ENCODE measurements at places on chromosomes 1 and 21.
A peak's percentile ranks its signal among the peaks of the same experiment; 100 is the strongest.

- DNase-seq: no peak
Measured at GRCh38 chr1:95504321-95504720, 270.3 kb downstream of the RWDD3 start.

GRCh38 chr1:32774950-32775634 lies 42.1 kb downstream of the YARS1 start:
- no peak for DNase-seq

DNA sequence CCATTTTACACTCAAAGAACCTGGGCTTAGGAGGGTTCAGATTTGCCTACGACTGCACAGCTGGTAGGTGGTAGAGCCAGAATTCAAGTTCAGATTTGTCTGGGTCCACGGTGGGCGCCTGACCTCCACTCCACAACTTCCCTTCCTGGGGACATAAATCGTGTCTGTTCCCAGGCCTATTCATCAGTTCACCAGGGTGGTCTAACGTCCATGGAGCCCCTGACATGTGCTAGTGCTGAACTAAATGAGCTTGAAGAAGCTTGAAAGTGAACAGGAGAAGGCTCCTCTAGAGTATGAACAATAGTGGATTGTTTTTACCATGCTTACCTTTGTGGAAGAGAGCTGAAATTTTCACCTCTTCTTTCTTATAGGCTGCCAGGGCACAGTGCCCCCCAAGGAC lies 32.5 kb upstream of the KIF1B start:
- DNase-seq: no peak

- peak; percentile 47 for DNase-seq
Measured at GRCh38 chr1:108747171-108747850, 837 bp downstream of the STXBP3 start.

DNA sequence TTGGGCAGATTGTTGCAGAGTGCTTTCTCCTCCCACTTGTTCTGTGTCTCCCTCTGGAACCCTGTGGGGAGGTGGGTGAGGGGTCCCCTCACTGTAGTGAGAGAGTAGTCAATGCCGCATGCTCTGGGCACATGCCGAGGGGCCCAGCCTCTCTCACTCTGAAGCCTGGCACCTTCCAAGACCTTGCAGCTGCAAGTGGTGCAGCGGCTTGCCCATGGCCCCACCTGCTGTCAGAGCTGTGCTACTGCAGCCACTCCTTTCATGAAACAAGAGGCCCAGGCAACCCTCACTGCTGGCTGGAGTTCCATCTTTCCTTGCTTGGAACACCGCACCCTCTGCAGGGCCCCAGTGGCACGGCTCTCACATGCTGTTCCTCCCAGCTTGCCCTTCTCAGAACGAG lies 58.4 kb upstream of the COL6A1 start:
- DNase-seq: peak; percentile 63

- DNase-seq: no peak
Measured at GRCh38 chr1:207754974-207755700, 3.3 kb downstream of the CD46 start.

DNA sequence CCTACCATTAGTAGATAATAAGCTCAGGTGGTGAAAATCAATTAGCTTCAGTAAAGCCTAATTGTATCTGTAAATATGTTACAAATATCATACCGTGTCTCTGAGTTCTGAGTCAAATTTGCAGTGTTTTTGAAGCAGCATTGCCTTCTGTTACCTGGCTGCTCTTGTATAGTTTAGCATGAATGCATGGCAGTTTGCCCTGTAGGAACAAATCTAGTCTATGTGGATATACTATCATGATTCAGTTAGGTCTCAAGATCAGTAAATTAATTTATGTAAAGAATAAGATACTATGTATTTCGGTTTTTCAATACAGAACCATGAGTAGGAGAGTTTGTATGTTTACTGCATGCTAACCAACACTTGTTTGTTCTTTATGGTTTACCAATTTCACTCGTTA lies 240.6 kb upstream of the C1orf105 start:
- no peak for DNase-seq
